ENCODE measurements at places on chromosomes 5 and 9. TPM values are rescaled to one million over a fixed set of nuclear protein-coding genes. Genes with fewer than 3 reads are reported as not detected.

- DNase-seq = no peak
Measured at GRCh38 chr5:150789943-150790611, 11.5 kb downstream of the SMIM3 start.

DNA sequence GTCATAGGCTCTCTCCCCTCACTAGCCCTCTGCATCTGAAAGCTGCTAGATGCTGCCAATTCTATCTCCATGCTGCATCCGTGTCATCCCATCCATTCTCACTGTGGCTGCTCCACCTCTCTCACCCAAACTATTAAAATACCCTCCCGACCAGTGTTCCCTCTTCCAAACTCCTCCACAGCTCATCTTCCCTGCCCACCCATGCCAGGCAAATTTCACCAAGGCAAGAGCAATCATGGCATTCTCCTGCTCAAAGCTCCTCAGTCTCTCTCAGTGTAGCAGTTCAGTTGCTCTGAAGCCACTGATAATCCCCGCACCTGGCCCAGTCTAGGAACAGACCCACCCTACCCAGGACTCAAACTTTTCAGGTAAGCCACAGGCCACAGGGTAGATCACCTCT is 48.4 kb downstream of the SPOCK1 start:
- no peak for DNase-seq

GRCh38 chr9:36080519-36080918 is 43.8 kb downstream of the RECK start:
- DNase-seq = no peak

COMMD10 gene
- total RNA-seq = 66.7 TPM

IFNA2 gene
- total RNA-seq = not detected

UAP1L1 gene
- 3.6 TPM for total RNA-seq

TRIM36 gene
- 2.5 TPM for total RNA-seq

BARHL1 gene
- total RNA-seq = not detected

SMIM33 gene
- not detected for total RNA-seq

RABEPK gene
- 63.2 TPM for total RNA-seq

All from NCI-H460 (cell line).